Tibial nerve (tissue), 4 donors: ENCODE measurements at places on chromosomes 4 and X. TPM values are rescaled to one million over a fixed set of nuclear protein-coding genes. Genes with fewer than 3 reads are reported as not detected.

GRCh38 chr4:16725252-16725651, 173.2 kb downstream of the LDB2 start:
- H3K4me3 ChIP-seq: no peak overlapping the region
- peaks cover 8% of the 10 kb centered on the region for H3K4me1 ChIP-seq
- no peak overlapping the region for H3K27ac ChIP-seq

DNA sequence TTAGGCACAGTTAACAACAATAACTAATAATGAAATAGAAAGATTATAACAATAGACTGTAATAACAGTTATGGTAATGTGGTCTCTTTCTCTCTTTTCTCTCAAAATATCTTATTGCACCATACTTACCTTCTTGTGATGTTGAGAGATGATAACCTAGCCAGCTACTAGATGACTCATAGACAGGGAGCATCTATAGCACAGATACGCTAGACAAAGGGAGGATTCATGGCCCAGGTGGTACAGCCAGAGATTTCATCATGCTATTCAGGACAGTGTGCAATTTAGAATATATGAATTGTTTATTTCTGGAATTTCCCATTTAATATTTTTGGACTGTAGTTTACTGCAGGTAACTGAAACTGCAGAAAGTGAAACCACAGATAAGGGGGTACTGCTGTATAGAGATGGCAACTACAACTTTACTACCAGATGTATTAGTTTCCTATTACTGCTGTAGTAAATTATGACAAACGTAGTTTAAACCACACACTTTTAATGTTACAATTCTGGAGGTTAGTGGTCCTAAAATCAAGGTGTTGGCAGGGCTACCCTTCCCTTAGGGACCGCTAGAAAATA, 41.8 kb upstream of the MAGED1 start:
- no peak for DNase-seq
- H3K27ac ChIP-seq: no peak overlapping the region
- H3K27me3 ChIP-seq: no peaks in the 10 kb centered on the region
- H3K4me1 ChIP-seq: no peaks in the 10 kb centered on the region
- no peaks in the 10 kb centered on the region for H3K36me3 ChIP-seq

DNA sequence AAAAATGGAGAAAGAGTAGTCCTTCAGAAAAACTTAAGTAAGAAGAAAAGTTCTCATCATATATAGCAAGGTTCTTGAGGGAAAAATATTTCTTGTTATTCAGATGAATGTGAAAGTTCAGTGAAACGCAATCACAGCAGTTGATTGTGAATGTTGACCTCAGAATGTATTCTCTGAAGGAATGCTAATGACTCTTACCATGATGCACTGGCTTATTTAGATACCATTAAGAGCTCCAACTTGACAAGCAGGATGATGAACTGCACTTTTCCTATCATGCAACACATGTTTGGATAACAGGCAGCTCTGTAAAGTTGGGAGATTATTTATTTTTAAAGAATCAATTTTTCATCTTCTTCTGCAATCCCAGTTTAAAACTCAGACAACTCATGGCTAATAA, 115.5 kb upstream of the MYOZ2 start:
- no peak for DNase-seq
- no peaks in the 10 kb centered on the region for H3K27me3 ChIP-seq
- H3K4me1 ChIP-seq: no peaks in the 10 kb centered on the region
- no peak overlapping the region for H3K4me3 ChIP-seq
- no peaks in the 10 kb centered on the region for H3K36me3 ChIP-seq

DNA sequence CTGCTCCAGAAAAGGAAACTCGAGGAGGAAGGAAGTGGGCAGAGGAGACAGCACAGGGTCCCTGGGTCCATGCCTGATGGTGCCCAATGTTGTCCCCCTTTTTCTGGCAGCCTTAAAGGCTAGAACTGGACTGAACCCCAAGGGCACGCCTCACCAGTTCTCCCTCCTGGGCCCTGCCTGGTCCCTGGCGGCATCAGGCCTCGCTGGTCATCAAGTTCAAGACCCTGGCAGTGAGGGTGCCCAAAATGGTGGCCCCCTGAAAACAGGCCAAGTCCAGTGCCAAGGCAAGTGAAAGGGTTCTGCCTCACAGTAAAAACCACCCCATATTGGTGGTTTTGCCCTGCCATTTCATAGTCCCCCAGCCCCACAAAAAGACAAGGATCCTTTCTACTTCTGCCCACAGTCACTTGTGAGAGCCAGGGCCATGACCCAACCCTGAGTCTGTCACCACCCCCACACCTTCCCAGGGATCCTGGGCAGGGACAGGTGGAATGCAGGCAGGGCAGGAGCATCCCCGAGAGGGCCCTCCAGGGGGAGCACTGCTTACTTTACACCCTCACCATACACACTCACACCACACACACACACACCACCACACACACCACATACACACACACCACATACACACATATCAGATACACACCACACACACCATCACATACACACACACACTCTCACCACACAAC, 107.6 kb downstream of the DCTD start:
- no peaks in the 10 kb centered on the region for H3K27me3 ChIP-seq
- no peak overlapping the region for H3K27ac ChIP-seq
- no peak for DNase-seq
- H3K4me3 ChIP-seq: no peak overlapping the region
- H3K4me1 ChIP-seq: peaks cover 3% of the 10 kb centered on the region

DNA sequence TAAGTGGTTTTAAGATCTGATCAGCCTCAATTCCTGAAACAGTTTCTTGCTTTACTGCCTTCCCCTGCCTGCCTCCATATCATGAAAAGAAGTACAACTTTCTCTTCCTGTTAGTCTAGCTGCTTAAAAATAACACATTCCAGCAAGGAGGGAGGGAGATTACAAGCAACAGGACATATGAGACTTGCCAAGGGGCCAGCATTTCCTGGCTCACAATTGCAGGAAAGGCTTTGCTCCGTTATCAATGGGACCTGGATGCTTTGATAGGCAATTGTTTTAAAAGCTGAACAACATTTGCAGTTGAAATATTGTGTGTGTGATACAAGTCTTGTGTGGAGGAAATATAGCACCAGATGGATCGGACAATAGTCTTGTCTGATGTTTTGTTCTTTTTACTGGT, 425.0 kb downstream of the FAT4 start:
- no peak overlapping the region for H3K4me3 ChIP-seq
- H3K27me3 ChIP-seq: no peaks in the 10 kb centered on the region
- H3K4me1 ChIP-seq: no peaks in the 10 kb centered on the region
- no peak for DNase-seq
- no peaks in the 10 kb centered on the region for H3K36me3 ChIP-seq
- no peak overlapping the region for H3K27ac ChIP-seq

- no peak overlapping the region for H3K27ac ChIP-seq
- no peaks in the 10 kb centered on the region for H3K36me3 ChIP-seq
- H3K27me3 ChIP-seq: no peaks in the 10 kb centered on the region
- no peak overlapping the region for H3K4me3 ChIP-seq
Measured at GRCh38 chr4:76996445-76996844, 46.9 kb downstream of the SEPTIN11 start.

DNA sequence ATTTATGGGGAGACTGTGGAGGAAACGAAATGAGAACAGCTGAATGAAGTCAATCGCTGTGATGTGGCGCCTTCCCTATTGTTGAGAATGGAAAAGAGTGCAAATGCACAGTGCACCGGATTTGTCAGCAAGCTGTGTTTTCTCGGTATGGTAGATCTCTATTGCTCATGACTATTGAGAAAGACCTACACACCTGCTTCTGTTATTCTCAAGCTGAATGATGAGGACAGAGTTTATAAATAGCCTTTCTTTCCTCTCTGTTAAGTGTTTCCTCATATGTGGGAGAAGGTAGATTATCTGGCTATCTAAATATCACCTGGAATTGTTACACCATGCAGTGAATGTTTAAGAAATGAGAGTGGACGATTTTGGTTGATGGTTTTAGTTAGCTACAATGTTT, 650.7 kb downstream of the IL1RAPL1 start:
- no peak overlapping the region for H3K27ac ChIP-seq
- H3K4me3 ChIP-seq: no peak overlapping the region
- no peaks in the 10 kb centered on the region for H3K36me3 ChIP-seq
- no peaks in the 10 kb centered on the region for H3K4me1 ChIP-seq
- DNase-seq: no peak
- H3K27me3 ChIP-seq: no peaks in the 10 kb centered on the region

GRCh38 chr4:20662851-20663250, 37.4 kb upstream of the PACRGL start:
- no peak overlapping the region for H3K27ac ChIP-seq
- no peak overlapping the region for H3K4me3 ChIP-seq
- H3K4me1 ChIP-seq: no peaks in the 10 kb centered on the region
- no peaks in the 10 kb centered on the region for H3K36me3 ChIP-seq
- no peak for DNase-seq

- DNase-seq: no peak
- H3K36me3 ChIP-seq: no peaks in the 10 kb centered on the region
- no peaks in the 10 kb centered on the region for H3K27me3 ChIP-seq
Measured at GRCh38 chr4:79578606-79579005, 170.6 kb upstream of the GK2 start.

DNA sequence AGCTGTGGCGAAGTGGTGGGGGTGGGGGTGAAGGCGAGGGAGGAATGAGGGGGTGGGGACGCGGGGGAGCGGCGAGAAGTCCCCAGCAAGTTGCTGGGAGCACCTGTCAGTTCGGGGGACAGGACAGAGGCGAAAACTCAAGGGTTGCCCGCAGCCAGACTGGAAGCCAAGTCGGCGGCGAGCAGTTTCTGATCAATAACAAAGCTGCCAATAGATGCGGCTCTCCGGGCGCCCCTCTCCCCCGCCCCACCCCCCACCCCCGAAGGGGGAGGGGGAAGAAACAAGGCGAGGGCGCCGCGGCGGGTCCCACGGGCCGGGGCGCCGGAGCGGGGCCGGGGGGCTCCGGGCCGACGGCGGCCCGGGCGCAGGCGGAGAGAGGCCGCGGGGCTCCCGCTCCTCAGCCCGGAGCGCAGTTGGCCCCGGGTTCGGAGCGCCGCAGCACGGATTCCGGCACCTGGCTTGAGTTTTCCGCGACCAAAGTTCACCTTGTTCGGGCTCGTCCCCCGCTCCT, 379 bp downstream of the PDGFC start:
- H3K4me3 ChIP-seq: peak overlapping the region; percentile 66
- H3K4me1 ChIP-seq: peaks cover 3% of the 10 kb centered on the region
- peak overlapping the region; percentile 90 for H3K27ac ChIP-seq
- peak; percentile 19 for DNase-seq
- H3K27me3 ChIP-seq: no peaks in the 10 kb centered on the region

DNA sequence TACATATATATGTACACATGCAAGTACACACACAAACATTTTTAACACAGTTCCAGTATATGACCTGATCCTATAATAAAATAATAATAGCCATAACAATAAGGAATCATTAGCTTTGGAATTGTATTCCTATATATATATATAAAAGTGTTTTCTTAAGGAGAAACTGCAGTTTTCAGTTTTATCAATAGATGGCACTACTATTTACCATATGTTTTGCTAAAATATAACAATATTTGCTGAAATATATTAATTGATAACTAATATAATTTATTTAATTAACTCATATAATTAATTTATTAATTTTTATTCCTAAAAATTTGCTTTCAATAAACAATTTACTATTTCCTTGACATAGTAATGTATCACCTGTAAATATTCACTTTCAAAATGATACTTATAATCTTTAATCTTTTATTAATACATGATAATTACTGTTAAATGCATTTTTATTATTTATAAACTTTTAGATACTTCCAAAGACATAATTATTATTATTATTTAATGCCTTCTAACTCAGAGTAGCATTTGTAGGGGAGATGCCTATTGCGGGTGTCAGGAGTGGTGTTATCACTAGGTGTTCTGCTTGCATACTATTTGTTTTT, 599.5 kb downstream of the FSTL5 start:
- no peak overlapping the region for H3K4me3 ChIP-seq
- no peak overlapping the region for H3K27ac ChIP-seq
- no peaks in the 10 kb centered on the region for H3K36me3 ChIP-seq
- H3K27me3 ChIP-seq: no peaks in the 10 kb centered on the region

DNA sequence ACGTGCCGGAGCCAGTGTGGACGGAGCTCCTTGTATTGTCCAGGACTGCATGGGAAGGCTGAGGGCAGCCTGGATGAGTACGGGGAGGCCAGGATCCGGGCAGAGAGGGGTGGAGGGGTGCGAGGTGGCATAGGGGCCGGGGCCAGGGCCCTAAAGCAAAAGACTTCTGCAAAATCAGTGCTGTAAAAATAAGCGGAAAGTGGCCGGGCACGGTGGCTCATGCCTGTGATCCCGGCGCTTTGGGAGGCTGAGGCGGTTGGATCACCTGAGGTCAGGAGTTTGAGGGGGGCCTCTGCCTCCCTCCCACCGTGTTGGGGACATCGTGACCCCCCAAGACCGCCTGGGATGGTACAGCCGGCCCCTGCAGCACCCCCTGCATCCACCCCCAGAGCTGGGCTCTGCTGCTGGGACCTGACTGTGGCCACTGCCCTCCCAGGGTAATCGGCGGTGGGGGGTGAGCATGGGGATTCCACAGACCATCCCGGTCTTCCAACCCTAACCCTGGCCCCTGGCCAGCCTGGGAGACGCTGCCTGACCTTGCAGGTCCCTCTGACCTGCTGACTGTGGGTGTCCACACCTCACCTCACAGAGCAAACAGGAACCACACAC, 23.4 kb upstream of the PLCXD1 start:
- no peak for DNase-seq
- no peaks in the 10 kb centered on the region for H3K4me1 ChIP-seq
- H3K4me3 ChIP-seq: no peak overlapping the region
- no peak overlapping the region for H3K27ac ChIP-seq
- no peaks in the 10 kb centered on the region for H3K27me3 ChIP-seq
- no peaks in the 10 kb centered on the region for H3K36me3 ChIP-seq

DNA sequence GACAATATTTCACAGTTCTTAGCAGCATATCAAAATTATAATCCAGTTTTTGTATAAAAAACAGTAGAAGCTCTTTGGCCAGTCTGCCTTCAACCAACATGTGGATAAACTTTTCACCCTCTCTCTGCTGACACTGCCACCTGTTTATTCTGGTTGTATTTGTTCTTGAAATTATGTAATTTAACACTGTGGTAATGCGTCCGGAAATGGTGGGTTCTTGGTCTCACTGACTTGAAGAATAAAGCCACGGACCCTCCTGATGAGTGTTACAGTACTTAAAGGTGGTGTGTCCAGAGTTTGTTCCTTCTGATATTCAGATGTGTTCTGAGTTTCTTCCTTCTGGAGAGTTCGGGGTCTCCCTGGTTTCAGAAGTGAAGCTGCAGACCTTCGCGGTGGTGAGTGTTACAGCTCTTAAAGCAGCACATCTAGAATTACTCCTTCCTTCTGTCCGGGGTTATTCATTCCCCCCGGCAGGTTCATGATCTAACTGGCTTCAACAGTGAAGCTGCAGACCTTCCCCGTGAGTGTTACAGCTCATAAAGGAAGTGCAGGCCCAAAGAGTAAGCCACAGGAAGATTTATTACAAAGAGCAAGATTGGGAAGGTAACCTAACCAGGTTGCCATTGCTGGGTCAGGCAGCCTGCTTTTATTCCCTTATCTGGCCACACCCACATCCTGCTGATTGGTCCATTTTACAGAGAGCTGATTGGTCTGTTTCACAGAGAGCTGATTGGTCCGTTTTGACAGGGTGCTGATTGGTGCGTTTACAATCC, 15.7 kb downstream of the FAM184B start:
- H3K36me3 ChIP-seq: no peaks in the 10 kb centered on the region
- no peaks in the 10 kb centered on the region for H3K4me1 ChIP-seq
- no peaks in the 10 kb centered on the region for H3K27me3 ChIP-seq
- no peak overlapping the region for H3K4me3 ChIP-seq
- no peak overlapping the region for H3K27ac ChIP-seq

- no peak overlapping the region for H3K27ac ChIP-seq
- H3K4me1 ChIP-seq: no peaks in the 10 kb centered on the region
- H3K27me3 ChIP-seq: no peaks in the 10 kb centered on the region
- DNase-seq: no peak
- no peak overlapping the region for H3K4me3 ChIP-seq
Measured at GRCh38 chr4:73917081-73917501, 47.9 kb downstream of the CXCL1 start.

MBNL3 gene
- total RNA-seq: 13.8 TPM

GABRA4 gene
- under 0.01 TPM for total RNA-seq

ATP2B3 gene
- total RNA-seq: not detected

RAB33A gene
- total RNA-seq: not detected
